Activated CD8-positive, alpha-beta memory T cell treated with anti-CD3 and anti-CD28 coated beads, Interleukin-2, amount 10 ng/mL, durations not matched to agents 7 days and 5 days (primary cell): ENCODE measurements at places on chromosomes 13 and 19. TPM values are rescaled to one million over a fixed set of nuclear protein-coding genes. Genes with fewer than 3 reads are reported as not detected.

CGB2 gene
- total RNA-seq, result not detected

DNA sequence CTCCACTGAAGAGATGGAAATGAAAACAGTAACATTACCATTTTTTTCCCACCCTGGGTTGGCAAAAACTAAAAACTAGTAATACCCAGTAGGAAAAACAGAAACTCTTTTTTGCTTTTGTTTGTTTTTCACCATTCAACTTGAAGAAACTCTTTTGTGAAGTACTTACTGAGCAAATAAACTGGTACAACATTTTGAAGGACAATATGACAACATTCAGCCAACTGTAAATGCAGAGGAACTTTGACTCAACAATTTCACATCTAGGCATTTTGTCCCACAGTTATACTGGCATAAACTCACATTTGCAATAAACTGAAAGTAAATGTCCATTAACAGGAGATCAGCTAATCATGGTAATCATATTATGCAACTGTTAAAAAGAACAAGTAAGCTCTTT is 152.5 kb downstream of the RNF17 start:
- H3K27ac ChIP-seq, result no peak overlapping the region
- H3K4me1 ChIP-seq, result peaks cover 22% of the 10 kb centered on the region
- DNase-seq, result no peak
- peaks cover 8% of the 10 kb centered on the region for H3K36me3 ChIP-seq
- H3K4me3 ChIP-seq, result no peak overlapping the region

KLF2 gene
- 62.1 TPM for total RNA-seq

DNA sequence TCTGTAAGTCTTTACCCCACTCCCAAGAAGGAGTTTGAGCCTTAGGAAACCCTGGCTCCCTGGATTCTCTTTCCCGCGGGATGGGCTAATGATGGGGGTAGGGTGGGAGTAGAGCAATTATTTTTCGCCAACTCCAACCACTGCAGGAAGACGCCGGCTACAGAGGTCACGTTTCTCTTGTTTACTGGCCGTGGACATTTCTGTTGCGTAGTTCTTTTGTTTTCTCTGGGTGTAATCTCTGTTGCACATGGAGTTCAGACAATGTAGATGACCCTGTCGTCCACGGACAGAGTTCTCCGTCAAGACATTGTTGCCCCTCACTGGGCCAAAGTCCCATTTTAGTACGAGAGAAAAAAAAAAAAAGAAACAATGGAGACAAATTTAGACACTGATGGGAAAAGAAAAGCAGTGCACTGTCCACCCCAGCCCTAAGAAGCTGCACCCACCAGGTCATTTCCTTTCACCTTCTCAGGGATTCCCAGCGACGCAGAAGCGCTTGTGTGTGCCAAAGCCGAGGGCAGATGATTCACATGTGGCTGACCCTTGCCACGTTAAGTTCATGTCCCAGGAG is 133.9 kb upstream of the ARGLU1 start:
- no peak overlapping the region for H3K4me3 ChIP-seq
- no peak overlapping the region for H3K27ac ChIP-seq
- H3K27me3 ChIP-seq, result no peaks in the 10 kb centered on the region
- no peak for DNase-seq

RNF113B gene
- total RNA-seq, result not detected

CYP4F8 gene
- total RNA-seq, result not detected

DNA sequence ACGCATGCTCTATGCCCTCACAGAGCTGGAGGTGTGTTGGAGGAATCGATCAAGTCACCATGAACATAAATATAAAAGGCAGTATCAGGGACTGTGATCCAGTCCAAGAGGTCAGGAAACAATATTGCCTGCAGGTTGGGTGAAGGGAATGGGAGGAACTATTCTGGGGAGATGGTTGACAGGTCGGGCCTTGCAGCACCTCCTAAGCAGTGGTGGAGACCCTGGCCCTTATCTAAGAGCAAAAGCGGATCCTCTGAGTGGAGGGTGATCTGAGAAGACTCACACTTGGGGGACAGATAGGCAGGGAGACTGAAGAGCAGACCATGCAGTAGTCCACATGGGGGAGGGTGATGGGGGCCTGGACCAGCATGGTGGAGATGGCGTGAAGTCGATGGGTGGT is 213.5 kb downstream of the SLC7A1 start:
- H3K36me3 ChIP-seq, result peaks cover 1% of the 10 kb centered on the region
- H3K27me3 ChIP-seq, result peaks cover 5% of the 10 kb centered on the region
- no peak overlapping the region for H3K4me3 ChIP-seq
- DNase-seq, result no peak
- no peaks in the 10 kb centered on the region for H3K4me1 ChIP-seq
- no peak overlapping the region for H3K27ac ChIP-seq

DNA sequence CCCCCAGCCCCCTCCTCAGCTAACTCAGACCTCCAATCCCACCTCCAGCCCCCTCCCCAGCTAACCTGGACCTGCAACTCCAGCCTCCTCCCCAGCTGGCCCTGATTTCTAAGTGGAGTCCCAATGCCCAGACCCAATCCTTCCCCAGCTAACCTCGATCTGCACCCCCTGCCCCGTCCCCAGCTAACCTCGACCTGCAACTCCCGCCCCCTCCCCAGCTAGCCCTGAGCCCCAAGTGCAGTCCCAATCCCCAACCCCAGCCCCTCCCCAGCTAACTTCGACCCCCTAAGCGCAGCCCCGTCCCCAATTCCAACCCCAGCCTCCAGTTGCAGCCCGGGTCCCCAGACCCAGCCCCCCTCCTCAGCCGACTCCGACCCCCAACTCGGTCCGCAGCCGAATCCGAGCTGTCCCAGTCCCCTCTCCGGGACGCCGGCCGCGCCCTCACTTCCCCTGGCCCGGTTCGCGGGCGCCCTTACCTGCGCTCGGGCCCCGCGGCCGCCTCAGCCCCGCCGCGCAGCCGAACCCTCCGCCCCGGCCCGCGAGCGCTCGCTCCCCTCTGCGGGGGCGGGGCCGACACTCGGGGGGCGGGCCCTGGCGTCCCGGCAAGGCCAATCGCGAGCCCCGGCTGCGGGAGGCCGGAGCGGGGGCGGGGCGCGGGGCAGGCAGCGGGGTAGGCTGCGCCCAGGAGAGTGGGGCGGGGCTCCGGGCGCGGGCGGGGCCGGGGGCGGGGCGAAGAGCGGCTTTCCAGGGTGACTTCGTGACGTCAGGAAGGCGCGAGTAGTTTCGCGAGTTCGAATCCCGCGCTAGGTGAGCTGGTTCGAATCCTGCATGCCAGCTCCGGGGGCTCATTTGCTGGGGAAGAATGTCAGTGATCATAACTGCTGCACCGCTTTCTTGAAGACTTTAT is at the start of gene GNG7:
Gene GNG7 (minus strand): TSS at position 525 of the 907 bp plus-strand sequence. CDS start 182,006 bp downstream, outside the sequence.
- H3K27ac ChIP-seq, result no peak within 1 kb of the TSS
- peaks cover 7% of the 10 kb centered on the region for H3K27me3 ChIP-seq
- no peaks in the 10 kb centered on the region for H3K36me3 ChIP-seq
- peak within 1 kb of the TSS; percentile 13 for H3K4me3 ChIP-seq
- peaks cover 7% of the 10 kb centered on the region for H3K4me1 ChIP-seq

GRCh38 chr13:23621316-23621645 is 51.1 kb downstream of the TNFRSF19 start:
- H3K27ac ChIP-seq, result no peak overlapping the region
- peaks cover 13% of the 10 kb centered on the region for H3K27me3 ChIP-seq
- peaks cover 2% of the 10 kb centered on the region for H3K4me1 ChIP-seq
- no peak for DNase-seq
- no peaks in the 10 kb centered on the region for H3K36me3 ChIP-seq

DNA sequence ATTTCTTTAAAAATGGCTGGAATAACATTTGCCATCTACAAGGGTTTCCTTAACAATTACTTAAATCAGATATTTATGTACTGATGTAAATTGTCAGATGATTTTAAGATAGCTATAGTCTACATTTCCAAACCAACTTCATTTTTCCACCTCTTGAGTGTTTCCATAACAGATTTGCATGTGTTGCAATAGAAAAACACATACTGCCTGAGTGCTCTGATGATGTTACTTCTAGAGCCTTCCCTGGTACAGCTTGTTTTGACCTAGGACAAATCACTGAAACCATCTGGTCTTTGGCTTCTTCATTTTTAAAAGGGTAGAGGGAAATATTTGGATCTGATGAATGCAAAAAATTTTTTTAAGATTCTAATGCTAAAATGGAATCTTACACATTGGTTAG is 245.9 kb downstream of the PCDH9 start:
- no peaks in the 10 kb centered on the region for H3K36me3 ChIP-seq
- no peak for DNase-seq
- no peaks in the 10 kb centered on the region for H3K27me3 ChIP-seq
- H3K4me3 ChIP-seq, result no peak overlapping the region
- no peak overlapping the region for H3K27ac ChIP-seq
- H3K4me1 ChIP-seq, result no peaks in the 10 kb centered on the region

DNA sequence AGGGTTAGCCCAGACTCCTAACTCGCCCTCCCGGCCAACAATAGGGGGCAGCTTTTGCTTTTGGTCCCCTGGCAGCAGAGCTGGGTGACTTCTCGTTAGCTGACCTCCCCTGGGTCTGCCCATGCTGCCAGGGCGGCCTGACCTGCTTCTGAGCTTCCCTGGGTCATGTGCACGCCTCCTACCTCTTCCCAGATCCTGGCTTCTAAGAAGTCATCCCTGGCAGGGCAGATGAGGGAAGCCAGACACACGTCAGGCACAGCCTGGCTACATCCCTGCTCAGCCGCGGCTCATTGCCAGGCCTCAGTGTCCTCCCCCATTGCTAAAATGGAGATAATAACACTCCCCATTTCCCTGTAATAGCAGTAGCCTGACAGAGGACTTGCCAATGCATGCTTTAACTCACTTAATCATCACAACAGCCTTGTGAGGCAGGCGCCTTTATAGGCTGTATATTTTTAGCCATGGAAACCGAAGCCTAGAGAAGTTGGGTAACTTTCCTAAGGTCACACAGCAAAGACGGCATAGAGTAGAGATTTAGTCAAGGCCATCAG is 2.1 kb downstream of the KCNK6 start:
- no peak overlapping the region for H3K27ac ChIP-seq
- DNase-seq, result no peak
- H3K27me3 ChIP-seq, result no peaks in the 10 kb centered on the region

PSG2 gene
- not detected for total RNA-seq

GRCh38 chr13:34623331-34623730 is 318.7 kb upstream of the NBEA start:
- no peaks in the 10 kb centered on the region for H3K36me3 ChIP-seq
- H3K27ac ChIP-seq, result no peak overlapping the region
- no peak for DNase-seq
- H3K27me3 ChIP-seq, result no peaks in the 10 kb centered on the region
- H3K4me1 ChIP-seq, result no peaks in the 10 kb centered on the region

DNA sequence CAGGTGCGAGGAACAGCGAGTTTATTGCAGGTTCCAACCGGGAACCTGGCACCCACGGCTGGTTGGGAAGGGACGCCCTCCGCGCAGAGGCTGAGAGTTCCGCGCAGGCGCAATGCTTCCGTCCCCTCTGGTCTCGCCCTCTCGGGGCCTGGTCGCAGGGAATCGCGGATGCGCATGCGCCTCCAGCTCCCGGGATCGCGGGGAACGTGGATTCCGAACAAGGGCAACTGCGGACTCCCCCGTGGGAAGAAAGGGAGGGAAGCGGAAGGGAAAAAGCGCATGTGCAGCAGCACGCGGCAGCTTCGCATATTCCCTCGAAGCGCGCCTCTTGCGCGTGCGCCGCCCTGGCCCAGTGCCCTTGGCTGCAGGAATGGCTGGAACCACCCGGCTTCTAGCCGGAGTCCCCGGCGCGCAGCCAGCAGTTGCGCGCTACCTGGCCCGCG is 1.1 kb downstream of the TSSK6 start:
- H3K4me1 ChIP-seq, result peaks cover 21% of the 10 kb centered on the region
- no peak for DNase-seq
- H3K27me3 ChIP-seq, result no peaks in the 10 kb centered on the region
- H3K27ac ChIP-seq, result no peak overlapping the region
- H3K4me3 ChIP-seq, result no peak overlapping the region
- peaks cover 14% of the 10 kb centered on the region for H3K36me3 ChIP-seq

DNA sequence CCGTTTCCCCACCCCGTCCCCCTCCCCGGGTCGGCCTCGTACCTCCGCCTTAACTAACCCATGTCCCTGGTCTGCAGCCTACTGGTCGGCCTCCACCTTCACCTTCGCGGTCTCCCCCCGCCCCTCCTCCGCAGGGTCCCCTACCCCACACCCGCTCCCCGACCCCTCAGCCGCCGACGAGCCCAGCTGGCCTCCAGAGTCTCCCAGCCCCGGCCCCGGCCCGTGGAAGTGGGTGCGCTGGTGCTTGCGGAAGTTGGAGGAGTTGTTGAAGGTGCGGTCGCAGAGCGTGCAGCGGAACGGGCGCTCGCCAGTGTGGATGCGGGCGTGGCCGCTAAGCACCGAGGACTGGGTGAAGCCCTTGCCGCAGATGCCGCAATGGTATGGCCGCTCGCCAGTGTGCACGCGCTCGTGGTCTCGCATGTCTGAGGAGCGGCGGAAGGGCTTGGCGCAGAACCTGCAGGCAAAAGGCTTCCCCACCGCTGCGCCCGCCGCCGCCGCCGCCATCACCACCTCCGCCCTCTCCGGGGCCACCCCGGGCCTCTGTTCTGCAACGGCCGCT is 2.6 kb downstream of the ZNF784 start:
- H3K4me3 ChIP-seq, result no peak overlapping the region
- no peak for DNase-seq
- peaks cover under 1% of the 10 kb centered on the region for H3K27me3 ChIP-seq
- H3K36me3 ChIP-seq, result peaks cover 17% of the 10 kb centered on the region

ACTL9 gene
- not detected for total RNA-seq

GRCh38 chr19:50897612-50898011 is 13.6 kb downstream of the KLK4 start:
- DNase-seq, result no peak
- H3K27ac ChIP-seq, result no peak overlapping the region
- no peaks in the 10 kb centered on the region for H3K36me3 ChIP-seq
- peaks cover 10% of the 10 kb centered on the region for H3K27me3 ChIP-seq
